Stimulated activated CD8-positive, alpha-beta memory T cell treated with anti-CD3 and anti-CD28 coated beads, Interleukin-7, amount 100 ng/mL, for 1 hour (primary cell): ENCODE measurements at places on chromosomes 7 and 10.

GRCh38 chr10:30364345-30365268 is 15.5 kb upstream of the MTPAP start:
- no peak for DNase-seq

GRCh38 chr10:126674741-126675515 is 4.4 kb upstream of the C10orf90 start:
- DNase-seq, result no peak

- DNase-seq, result no peak
Measured at GRCh38 chr7:105799006-105799405, 77.4 kb downstream of the ATXN7L1 start.

GRCh38 chr7:104174798-104175197 is 33.0 kb downstream of the ORC5 start:
- DNase-seq, result no peak

DNA sequence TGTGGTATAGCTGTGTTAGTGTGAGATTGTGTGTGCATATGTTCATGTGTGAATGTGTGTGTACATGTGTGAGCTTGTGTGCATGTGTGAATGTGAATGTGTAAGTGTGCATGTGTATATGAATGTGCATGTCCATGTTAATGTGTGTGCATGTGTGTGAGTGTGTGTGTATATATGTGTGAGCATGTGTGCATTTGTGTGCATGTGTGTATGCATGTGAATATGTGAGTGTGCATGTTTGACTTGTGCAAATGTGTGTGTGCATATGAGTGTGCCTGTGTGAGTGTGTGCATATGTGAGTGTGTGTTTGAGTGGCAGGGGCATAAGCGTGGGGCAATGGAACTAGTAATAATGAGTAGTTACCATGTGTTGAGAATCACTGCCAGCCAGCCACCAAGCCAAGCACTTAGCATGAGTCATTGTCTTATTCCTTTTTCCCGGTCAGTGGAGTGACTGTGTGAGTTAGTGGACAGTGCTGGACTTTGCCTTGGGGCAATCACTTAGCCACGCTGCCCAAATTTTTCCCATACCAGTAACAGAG is 46.3 kb upstream of the SHH start:
- DNase-seq, result no peak

DNA sequence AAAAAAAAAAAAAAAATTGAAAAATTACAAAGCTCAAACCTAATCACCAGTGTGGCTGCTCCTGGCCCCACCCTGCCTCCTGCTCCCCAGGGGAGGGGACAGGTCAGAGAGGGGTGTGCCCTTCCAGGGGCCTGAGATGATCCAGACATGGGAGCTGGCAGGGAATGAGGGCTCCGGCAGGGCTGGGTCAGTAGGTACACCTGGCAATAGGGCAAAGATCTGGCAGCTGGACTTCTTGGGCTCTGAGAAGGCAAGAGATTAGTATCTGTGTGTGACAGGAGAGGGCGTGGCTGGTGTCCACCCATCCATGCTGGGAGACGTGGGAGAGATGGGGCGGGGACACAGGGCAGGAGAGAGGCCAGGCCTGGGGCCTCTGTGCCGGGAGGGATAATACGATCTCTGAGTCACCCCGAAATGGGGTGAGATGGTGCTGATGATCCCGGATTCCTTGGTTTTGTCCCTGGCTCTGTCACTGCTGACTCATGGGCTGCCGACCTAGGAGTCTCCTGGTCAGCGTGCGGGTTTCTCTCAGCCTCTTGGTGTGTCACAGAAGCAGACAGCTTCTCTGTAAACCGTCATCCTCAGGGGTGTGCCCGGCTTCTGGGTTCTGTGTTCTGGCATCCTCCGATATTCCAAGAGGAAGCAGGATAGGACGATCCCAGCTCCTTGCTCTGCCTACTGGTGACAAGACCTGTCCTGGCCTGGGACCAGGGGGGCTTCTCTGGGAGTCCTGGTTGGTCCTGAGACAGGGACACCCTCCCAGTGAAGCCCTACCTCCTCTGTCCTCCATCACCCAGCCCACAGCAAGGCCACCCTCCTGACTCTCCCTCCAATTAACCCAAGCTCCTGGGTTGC is 8.2 kb upstream of the CLDN4 start:
- DNase-seq, result no peak

- DNase-seq, result no peak
Measured at GRCh38 chr10:60827791-60828488, 49.7 kb downstream of the CDK1 start.
